ENCODE measurements at places on chromosomes 4 and X. TPM values are rescaled to one million over a fixed set of nuclear protein-coding genes. Genes with fewer than 3 reads are reported as not detected.

Gene BEX4
- 1.8 TPM for total RNA-seq

Gene SOWAHB
- not detected for total RNA-seq

Gene DCHS2
- total RNA-seq = not detected

Gene NSUN7
- total RNA-seq = 0.42 TPM

Gene SYNPO2
- 1.3 TPM for total RNA-seq

Gene CORIN
- total RNA-seq = not detected

Gene AMER1
- total RNA-seq = 2.7 TPM

Gene UFSP2
- total RNA-seq = 16.5 TPM

Gene STIM2
- total RNA-seq = 12.4 TPM

Gene HGFAC
- 0.07 TPM for total RNA-seq

Gene RS1
- not detected for total RNA-seq

Gene NSG1
- total RNA-seq = 7.2 TPM

Gene BEX2
- total RNA-seq = 10.2 TPM

Gene CSAG1
- 0.25 TPM for total RNA-seq

Gene MAGED4
- total RNA-seq = 11.6 TPM

Gene SSX3
- total RNA-seq = not detected

Gene GAB3
- total RNA-seq = 0.85 TPM

Gene SPOCK3
- 0.40 TPM for total RNA-seq

Gene TLR3
- total RNA-seq = 0.40 TPM

Gene HSFX4
- not detected for total RNA-seq

Gene HTN3
- not detected for total RNA-seq

Gene MSANTD1
- 0.08 TPM for total RNA-seq

Gene RASSF6
- total RNA-seq = 1.1 TPM

Gene FGF2
- 30.0 TPM for total RNA-seq

Gene ADH7
- total RNA-seq = not detected

Gene HTRA3
- total RNA-seq = 20.3 TPM

Gene GC
- total RNA-seq = not detected

Gene ZNF81
- 5.5 TPM for total RNA-seq

Gene TMEM271
- not detected for total RNA-seq

Gene MND1
- total RNA-seq = 13.3 TPM

Gene TMEM154
- total RNA-seq = 0.13 TPM

Gene APLN
- total RNA-seq = 0.59 TPM

Gene HPGD
- total RNA-seq = 73.3 TPM

Gene OPRPN
- total RNA-seq = not detected

Gene ETDB
- total RNA-seq = not detected

Gene TREX2
- 1.7 TPM for total RNA-seq

Gene SMIM31
- total RNA-seq = not detected

Gene C4orf51
- not detected for total RNA-seq

Gene XAGE1A
- not detected for total RNA-seq

Gene NXF3
- total RNA-seq = not detected

Gene ANKRD50
- 5.9 TPM for total RNA-seq

Gene EDA2R
- total RNA-seq = 13.5 TPM

Gene TLR8
- not detected for total RNA-seq

Gene SSX4B
- not detected for total RNA-seq

Gene MAGEB17
- total RNA-seq = not detected

Gene L1CAM
- 20.3 TPM for total RNA-seq

Gene REPS2
- total RNA-seq = 0.85 TPM

Gene F9
- total RNA-seq = not detected
